Brain (organoid and tissue), 16 donors: ENCODE measurements at places on chromosomes 13 and 19.

DNA sequence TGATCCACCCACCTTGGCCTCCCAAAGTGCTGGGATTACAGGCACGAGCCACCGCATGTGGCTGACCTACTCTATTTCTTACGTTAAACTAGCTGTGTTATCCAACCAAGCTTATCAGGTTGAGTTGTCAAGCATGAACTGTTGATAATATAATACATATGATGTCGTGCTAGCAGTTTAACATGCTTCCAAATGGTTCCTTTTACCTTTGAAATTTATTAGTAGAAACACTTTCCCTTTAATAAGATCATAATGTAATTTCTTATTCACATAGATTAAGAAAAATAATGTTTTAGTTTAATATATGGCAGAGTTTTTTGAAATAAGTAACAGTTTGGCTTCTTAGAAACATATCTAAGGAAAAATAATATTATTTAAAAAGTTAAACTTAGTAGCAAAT lies 34.4 kb upstream of the VWA8 start:
- no peak for DNase-seq

DNA sequence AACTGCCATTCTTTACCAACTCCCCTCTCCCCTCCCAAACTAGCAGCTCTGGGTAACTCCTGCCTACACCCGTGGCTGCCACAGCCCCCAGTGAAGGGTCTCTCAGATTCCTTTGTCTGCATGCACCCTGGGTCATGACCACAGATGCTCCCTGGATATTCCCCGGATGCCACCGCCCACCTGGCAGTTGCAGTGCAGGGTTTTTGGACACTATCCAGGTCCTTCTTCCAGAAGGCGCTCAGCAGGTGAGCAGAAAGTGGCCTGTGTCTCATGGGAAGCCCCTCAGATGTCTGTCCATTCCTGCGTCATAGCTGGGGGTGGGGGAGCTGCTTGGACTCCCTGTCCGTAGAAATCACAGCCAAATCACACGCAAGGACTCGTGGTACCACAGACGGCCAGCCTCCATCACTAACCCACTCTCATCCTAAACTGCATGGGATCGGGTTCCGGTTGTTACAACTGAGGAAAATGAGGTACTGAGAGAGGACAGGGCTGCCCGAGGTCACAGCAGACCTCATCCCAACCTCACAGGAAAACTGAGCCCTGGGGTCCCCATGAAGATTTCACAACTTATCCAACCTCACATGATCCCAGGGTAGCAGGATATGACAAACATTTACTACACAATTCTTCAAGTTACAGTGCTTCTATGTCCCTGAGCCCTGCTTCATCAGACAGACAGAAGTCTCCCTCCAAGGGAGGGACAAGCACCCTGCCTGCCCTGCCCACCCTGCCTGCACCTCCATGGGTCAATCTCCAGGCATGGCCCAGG lies 38.6 kb downstream of the ELL start:
- DNase-seq = no peak

DNA sequence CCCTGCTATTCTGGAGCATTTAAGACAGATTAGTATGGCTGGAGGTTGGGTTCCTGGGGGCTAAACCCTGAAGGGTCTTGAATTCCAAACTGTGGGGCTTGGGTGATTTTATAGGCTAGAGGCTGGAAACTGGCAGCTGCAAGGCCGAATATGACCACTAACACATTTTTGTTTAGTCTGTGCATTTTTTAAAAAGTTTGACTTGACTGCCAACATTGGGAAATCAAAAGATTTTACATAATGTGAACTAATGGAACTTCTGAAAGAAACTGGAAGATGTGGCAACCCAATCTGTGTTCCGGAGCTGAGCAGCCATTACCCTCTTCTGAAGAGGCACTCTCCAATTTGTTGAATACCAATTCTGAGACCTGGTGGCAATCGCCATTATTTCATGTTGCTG lies 5.1 kb downstream of the ZNF784 start:
- DNase-seq = no peak

DNA sequence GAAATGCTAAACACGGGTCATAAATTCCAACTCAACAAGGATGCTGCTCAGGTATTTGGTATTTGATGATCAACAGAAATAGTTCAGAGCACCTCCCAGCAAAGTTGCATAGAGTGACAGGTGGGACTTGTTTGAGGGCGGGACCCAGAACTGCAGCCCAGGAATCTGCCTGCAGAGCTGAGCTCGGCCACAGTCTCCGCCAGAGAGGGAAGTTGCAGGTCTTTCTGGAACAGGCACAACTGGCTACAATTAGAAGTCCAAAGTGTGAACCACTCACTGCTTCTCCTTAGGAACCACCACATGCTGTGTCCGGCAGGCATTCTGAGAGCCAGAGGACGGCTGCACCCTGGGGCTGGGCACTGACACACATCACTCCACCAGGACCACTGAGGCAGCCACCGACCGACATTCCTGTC lies 1.1 kb downstream of the SLC15A1 start:
- no peak for DNase-seq

DNA sequence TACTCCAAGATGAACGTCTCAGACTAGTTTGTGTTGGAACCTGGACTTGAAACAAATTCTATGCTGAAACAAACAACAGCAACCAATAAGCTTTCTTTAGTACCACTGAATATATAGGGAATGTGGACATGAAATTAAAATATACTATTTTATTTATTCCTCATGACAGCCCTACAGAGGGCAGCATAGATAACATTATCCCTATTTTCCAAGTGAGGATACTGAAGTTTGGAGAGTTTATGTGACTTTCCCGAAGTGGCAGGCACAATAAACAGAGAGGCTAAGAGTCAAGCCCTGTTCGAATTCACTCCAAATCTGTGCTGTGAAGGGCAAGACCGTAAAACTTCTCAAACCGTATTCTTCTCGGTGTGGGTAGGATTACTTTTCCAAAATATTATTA lies 509.9 kb upstream of the GPC6 start:
- DNase-seq = no peak

DNA sequence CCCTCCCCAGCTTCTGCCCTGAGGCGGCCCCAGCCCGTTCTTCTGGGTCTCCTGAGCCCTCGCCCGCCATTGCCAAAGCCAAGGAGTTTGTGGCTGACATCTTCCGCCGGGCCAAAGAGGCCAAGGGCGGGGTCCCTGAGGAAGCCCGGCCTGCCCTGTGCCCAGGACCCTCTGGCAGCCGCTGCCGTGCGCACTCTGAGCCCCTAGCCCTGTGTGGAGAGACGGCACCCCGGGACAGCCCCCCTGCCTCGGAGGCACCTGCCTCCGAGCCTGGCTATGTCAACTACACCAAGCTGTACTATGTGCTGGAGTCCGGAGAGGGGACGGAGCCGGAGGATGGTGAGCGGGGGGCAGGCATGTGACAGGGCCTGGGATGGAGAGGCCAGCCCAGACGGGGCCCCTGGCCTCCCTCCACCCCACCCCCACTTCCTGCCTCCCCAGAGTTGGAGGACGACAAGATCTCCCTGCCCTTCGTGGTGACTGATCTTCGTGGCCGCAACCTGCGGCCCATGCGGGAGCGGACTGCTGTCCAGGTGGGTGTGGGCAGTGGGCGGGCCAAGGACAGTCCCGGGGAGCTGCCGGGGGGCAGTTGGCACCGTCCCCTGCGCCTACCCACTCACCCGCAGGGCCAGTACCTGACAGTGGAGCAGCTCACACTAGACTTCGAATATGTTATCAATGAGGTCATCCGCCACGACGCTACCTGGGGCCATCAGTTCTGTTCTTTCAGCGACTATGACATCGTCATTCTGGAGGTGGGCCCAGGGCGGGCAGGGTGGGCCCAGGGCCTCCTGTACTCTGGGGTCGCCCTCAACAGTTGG lies 7.0 kb downstream of the DCAF15 start:
- no peak for DNase-seq

DNA sequence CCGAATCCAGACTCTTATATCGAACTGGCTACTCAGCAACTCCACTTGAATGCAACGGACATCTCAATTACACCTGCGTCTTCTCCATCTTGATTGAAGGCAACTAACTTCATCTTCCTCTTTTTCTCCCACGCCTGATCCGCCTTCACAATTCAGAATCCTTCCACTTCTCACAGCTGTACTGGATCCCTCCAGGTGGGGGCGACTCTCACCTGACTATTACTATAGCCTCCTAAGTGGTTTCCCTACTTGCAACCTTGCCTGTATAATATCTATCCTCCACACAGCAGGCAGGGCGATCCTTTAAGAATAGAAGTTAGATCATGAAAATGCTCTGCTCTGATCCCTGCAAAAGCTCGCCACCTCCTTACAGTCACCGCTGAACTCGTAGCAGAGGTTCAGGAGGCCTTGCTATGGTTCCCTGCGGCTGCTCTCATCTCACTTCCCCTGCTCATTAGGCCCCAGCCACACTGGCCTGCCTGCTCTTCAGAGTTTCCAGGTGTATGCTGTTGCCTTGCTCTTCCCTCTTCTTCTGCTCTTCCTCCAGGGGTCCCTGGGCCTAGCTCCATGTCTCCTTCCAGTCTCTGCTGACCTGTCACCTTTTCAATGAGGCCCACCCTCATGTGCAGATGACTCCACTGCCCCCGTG lies 31.9 kb downstream of the RFXAP start:
- no peak for DNase-seq

GRCh38 chr19:15787611-15788155 lies at the start of gene OR10H5:
Gene OR10H5 (plus strand): TSS chr19:15787661. CDS start chr19:15794049, 6,388 bp downstream.
- no peak for DNase-seq

DNA sequence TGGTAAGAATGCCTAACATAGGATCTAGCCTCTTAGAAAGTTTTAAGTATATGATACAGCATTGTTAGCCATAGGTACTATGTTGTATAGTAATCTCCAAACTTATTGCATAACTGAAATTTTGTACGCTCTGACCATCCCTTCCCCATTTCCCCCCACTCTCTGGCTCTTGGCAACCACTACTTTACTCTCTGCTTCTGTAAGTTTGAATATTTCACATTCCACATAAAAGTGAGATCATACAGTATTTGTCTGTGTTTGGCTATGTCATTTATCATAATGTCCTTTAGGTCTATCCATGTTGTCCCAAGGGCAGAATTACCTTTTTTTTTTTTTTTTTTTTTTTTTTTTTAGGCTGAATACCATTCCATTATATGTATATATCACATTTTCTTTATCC lies 396.9 kb downstream of the DLEU7 start:
- no peak for DNase-seq

GRCh38 chr13:93745884-93746283 lies 519.3 kb downstream of the GPC6 start:
- DNase-seq = no peak

DNA sequence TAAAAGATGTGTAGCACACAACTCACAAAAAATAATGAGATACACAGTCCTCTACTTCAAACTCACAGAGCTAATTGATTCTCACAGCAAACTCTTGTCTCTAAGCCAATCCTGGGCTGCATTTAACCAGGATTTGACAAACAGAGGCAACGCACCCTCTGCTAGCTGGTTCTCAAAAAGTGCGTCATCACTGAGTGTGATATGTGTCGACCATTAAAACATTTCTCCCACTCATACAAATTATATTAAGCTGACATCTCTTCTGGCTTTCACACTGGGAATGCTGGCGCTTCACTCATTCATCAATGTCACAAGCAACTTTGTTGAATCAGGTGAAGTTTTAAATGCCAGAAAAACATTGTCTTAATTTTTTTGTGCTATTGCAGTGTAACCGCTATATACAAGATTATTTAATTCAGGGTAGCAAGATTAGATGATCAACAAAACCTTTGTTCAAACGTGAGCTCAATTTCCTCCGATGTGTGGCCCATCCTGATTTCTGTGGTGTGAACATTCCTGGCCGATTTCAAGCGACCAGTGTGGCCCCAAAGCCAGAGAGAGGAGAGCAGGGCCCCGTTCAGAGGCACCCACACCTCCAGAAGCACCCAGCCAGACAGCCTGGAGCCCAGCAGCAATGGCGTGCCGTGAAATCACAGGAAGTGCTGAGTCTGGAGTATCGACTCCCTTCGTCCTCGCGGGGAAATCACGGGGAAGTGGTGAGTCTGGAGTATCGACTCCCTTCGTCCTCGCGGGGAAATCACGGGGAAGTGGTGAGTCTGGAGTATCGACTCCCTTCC lies 49.4 kb downstream of the RASA3 start:
- peak; percentile 39 for DNase-seq

- DNase-seq = peak; percentile 59
These were observed 55.4 kb downstream of the SACS start for GRCh38 chr13:23377983-23378632.

DNA sequence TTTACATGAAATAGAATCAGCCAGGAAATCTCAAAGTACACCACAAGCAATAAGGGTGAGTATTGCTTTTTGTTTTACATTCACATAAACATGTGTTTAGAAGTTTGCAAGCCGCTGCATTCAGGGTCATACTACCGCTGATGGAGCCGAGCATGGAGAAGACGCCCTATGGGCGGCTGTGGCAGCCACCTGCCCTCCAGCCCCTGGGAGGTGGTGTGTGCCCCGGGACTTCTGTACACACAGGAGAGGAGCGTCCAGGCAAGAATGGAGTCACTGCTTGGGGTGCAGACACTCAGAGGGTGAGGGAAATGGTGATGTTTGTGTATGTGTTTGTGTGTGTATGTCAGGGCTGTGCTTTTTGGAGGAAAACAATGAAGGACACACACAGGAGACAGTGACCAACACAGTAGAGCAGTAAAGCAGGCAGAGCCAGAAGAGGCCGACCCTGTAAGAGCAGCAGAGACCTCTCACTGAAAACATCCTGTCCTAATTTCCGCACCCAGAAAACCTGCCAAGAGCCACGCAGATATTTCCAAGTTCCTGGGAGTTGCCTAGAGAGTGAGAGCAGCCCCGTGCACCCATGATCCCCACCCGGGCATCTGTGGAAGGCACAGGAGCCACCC lies 108.1 kb upstream of the GJB6 start:
- DNase-seq = no peak

DNA sequence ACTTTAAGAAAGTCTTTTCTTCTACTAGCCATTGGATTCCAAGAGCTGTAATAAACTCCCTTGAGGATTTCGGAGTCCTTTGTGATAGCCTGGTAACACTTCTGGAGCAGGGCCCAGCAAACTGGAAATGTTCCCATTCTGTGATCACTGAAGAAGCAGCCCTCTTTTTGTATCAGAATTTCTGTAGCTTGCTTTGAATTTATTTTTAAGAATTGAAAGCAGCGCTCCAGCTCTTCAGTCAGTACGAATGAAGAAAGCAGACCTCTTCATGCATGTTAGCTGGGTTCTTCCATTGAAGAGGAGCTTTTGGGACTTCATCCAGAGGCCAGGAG lies 141.5 kb downstream of the AKAP11 start:
- peak; percentile 8 for DNase-seq

DNA sequence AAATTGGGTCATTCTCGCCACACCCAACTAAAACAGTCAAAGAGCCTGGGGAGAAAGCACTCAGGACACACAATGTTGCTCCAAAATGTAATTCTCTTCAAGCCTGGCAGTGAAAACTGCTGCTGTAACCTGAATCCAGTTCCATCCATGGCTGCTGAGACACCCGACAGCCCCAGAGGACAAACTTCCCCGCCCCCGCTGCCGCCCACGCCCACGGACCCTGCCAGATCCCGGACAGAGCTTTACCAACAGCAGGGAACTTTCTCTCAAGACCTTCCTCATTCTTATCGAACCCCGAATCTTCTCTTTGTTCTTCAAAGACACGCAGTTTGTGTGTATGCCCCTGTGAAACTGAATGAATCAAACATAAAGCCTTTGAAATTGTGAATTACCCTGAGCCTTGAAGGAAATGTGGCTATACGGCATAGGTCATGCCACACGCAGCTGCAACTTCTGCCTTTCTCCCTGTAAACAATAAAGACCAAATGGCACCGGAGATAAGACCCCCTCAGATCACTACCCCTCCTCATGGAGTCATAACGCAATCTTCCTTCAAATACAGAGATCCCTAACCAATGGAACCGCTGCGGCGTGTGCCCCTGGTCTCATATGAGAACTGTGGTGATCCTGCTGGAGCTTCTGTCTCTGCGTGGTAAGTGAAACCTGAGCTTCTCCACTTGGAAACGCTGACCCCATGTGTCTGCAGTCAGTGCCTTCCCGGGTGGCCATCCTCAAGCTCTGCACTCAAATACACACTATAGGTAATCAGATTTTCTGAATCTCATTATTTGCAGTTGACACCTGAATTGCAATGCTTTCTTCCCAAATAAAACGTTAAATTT lies 4.8 kb upstream of the LAMP1 start:
- peak; percentile 26 for DNase-seq
